Stimulated activated CD4-positive, alpha-beta T cell treated with anti-CD3 and anti-CD28 coated beads, Interleukin-1b, Interleukin-23, amount 100 ng/mL, for 48 hours (primary cell): ENCODE measurements at places on chromosomes 3 and 15.

- DNase-seq: no peak
Measured at GRCh38 chr3:124745756-124746155, 15.5 kb downstream of the UMPS start.

DNA sequence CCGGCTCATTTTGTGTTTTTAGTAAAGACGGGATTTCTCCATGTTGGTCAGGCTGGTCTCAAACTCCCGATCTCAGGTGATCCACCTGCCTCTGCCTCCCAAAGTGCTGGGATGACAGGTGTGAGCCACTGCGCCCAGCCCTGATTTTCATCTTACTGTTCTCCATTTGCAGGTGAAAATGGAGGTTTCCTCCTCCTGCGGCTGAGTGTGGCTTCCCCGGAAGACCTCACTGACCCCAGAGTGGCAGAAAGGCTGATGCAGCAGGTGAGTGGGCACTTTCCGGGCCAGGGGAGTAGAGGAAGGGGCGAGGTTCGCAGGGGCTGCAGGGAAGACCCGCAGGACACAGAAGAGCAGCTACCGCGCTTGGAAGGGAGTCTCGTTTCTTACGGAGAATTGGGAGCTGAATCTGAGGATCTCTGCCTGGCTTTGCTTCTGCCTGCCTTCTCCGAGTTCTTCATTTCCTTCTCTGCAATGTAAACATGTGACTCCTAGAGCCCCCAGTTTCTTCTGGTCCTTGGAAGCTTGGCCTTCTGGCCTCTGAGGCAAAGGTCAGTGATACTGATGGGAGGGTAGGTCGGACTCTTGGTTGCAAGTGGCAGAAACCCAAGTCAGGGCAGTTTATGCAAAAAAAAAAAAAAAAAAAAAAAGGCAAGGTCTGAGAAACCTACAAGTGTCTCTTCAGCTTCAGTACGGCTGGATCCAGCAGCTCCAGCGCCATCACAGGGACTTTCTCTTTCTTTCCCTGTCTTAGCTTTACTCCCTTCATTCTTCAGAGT is 8.9 kb downstream of the MUC20 start:
- no peak for DNase-seq

DNA sequence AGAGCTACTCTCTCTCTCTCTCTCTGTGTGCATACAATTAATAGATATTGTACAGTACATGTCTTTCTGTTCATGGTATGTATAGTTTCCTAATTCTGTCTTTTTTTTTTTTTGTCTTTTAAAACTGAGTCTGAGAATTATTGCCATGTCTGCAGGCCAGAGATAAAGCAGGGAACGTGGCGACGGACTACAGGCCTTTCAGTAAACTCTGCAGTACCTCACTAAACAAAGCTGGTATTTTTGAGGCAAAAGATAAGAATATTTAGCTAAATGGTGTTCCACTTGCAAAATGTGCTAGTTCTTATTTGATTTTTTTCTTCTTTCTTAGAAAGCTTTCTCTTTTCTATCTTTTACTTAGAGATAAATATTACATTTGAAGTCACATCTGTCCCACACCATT is 44.0 kb upstream of the EHHADH start:
- DNase-seq: no peak

GRCh38 chr3:51975852-51976549 is 1.1 kb downstream of the ABHD14A start:
- no peak for DNase-seq

DNA sequence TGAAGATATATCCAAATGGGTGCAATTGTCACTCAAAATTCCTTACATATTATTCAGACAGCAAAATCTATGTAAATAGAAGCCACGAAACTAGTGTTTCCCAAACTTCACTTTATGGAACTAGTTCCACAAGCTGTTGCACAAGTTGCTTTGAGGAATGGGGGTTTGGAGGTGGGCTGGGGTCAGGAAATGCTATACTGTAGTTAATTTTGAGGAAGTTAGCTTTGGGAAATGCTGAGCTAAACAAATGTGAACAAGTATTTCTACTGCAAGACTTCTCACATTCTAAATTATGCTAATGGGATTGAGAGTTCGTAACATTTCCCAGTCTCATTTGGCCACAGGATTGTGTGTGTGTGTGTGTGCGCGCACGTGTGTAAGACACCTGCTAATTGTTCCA is 28.7 kb upstream of the SAMMSON start:
- DNase-seq: no peak

- no peak for DNase-seq
Measured at GRCh38 chr3:85495602-85496001, 536.8 kb downstream of the CADM2 start.
